ENCODE measurements at places on chromosomes 7 and 10.

GRCh38 chr7:98240961-98241673 lies 10.9 kb downstream of the TECPR1 start:
- no peak for DNase-seq

DNA sequence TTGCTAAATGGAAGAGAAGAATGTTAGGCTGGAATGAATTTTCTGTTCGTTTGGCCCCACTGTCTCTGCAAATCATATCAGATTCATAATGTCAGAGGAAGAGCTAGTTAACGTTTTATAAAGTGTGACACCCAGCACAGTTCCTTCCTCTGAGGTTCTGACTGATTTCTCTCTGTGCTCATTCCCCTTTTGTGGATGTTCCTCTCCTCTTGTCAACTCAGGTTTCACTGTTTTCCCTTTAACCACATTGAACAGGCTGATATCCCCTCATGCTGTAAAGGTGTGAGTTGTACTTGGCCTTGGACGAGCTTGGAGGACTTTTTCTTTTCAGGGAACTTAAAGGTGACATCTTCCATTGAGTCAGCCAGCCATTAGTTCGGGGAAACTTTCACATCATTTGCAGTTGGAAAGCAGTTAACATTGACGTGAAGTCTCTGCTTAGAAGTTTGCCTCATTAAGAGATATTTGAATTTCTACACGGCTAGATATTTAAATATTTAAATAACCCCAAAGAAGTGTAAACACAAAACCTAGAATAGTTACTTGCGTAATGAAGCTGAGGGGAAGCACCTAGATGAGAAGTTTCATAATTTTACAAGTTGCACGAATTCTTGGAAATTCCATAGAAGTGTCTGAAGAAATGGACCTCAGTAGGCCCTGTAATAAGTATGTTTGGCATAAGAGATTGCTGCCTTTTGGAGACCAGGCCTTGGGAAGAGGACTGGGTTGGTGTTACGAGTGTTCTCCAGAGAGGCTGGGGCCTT lies 101.5 kb upstream of the EGR2 start:
- no peak for DNase-seq

- DNase-seq: no peak
These were observed 61.6 kb downstream of the LHPP start for GRCh38 chr10:124522933-124523871.

GRCh38 chr10:113872139-113873030 lies 17.9 kb downstream of the NHLRC2 start:
- no peak for DNase-seq

DNA sequence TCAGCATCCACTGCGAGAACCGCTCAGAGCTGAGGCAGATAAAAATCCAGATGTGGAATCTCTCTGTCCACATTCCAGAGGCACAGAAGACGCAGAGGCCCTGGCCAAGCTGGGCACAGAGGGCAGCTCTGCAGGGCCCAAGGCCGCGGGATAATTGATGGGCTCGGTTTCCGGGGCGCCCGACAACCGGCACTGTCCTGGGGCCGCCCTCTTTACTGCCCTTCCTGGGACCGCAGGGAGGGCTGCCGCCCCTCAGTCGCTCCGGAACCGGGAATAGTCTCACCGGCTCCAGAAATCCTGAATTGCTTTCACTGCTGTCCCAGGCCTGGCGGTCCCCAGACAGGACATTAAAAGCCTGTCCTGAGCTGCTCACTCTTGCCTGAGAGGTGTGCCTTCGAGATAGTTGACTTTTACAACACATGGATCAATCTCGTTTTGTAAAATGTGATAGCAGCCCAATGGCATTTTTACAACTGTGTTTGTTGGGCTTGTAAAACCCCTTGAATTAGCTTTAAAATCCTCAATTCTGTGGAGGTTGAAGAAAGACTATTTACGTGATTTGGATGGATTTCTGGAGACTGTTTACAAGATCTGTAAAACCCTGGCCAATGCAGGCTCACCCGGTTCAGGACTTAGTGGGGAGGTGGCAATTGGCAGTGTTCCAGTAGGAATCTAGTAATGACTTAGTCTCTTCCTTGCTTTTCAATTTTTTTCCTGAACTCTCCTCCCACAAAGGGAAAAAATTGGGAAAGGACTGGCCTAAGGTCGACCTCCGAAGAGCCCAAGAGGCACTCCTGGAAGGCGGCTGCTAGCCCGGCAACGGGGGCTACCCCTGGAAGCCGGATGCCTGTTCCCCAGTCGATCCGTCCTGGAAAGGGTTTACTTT lies 1.4 kb upstream of the HOXA6 start:
- DNase-seq: no peak

- no peak for DNase-seq
These were observed 331.5 kb upstream of the AKR1E2 start for GRCh38 chr10:4494551-4494950.

DNA sequence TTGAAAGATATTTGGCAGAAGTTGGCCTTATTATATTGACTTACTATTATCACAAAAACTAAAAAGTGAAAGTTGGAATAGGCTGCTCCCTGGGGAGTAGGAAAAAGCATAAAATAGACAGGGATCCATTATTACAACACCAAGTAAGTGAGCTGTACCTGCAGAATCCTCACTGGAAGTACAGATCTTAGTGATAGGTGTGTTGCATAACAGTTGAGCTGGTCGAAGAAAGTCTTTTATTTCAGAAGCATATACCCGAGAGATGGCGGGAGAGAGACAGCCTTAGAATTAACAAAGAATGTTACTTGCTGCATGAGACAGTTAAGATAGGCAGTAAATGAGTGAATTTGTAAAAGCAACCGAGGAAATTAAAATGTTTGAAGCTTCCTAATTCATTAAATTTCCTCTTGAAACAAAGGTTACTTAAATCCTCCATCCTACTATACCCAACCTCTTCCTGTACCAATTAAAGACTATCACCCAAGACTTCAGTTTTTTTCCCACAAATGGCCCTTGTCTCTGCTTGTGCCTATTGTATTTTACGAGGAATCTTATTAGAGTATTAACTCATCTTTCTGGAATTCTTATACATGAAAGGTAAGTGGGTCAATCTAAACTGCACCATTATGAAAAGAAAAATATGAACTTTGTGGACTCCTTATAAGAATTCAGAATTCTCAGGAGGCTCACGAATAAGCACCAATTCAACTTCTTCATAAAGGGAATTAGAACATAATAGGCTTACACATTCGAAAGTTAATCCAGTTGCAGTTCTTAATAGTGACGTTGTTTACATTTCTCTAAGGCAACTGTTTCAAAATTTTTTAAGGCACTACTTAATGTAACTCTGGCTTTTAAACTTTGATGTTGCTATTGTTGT lies 56.2 kb downstream of the CREM start:
- no peak for DNase-seq

GRCh38 chr10:69503896-69504265 lies 52.6 kb downstream of the TSPAN15 start:
- no peak for DNase-seq

DNA sequence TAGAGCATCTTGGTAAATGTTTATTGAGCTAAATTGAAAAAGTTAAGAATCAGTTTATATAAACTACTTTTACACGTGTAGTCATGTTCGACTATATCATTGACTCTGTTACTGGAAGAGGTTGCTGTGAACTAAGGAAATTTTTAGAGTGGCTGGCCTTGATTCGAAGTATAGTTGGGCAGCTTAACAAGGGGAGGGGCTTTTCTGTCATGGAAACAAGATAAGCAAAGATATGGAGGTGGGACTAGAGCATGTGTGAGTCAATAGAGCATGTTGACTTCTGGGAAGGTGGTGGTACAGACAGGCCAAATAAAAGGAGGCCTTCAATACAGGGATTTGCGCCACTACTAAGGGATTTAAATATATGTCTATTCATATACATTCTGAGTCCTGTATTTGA lies 7.6 kb downstream of the ATP5F1C start:
- DNase-seq: no peak

DNA sequence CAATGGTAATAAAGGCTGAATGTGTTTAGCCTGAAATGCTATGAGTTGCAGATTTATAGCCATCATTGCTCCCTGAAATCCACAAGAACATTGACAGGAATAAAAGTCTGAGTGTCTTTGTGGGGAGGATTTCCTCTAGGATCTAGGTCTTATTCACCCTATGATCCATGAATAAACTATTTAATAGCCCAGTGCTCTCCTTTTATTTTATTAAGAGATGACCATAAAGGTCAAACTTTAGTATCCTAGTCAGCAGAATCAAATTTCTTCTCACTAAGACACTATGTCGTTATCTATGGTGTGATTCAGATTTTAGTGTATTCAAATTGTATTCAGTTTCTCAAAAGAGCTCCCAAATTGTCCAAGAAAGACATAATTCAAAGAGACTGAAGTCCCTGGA lies 67.8 kb upstream of the AKR1E2 start:
- no peak for DNase-seq

DNA sequence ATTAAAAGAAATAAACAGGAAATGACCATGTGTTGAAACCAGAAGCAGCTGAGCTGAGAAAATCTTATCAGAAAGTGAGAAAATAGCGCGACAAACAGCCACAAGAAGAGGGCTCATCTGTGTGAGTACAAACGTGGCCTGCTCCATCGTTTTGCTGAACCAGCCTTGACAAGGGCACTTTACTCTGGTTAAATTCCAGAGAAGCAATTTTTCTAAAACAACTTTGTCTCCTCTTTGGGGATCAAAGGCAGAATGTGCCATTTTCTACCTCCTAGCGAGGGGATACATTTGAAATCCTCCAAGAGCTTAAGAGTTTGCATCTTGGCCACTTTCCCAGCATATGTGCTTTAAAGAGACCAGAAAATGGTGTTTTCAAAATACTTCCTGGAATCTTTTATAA lies 51.3 kb upstream of the VIPR2 start:
- DNase-seq: no peak

DNA sequence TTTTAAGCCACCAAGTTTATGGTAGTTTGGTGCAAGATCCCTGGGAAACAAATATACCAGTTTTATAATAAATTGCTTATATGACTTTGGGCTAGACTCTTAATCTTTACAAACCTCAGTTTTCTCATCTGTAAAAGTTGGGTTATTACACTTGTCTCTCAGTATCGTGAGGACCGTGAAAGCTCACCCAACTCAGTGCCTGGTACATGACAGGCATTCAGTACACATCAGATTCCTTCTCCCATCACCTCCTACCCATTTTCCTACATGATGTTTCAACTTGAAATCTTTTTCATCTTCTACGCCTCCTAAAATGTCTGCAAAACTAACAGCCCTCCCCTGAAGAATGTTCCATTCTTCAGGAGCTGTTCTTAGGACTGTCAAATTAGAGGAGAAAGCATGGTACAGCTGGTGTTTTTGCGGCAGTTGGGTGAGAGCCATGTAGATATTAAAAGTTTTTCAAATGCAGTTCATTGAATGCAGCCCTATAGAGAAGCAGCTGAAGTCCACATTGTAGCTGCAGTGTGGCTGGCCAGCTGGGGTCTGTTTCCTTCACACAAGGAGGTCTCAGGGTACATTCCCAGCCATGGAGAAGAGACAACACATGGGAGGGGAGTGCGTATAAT lies 812.8 kb downstream of the LRMDA start:
- DNase-seq: no peak

- DNase-seq: no peak
These were observed 203.0 kb downstream of the TNS3 start for GRCh38 chr7:47378728-47379395.

GRCh38 chr10:125079091-125079600 lies 81.2 kb downstream of the CTBP2 start:
- no peak for DNase-seq

DNA sequence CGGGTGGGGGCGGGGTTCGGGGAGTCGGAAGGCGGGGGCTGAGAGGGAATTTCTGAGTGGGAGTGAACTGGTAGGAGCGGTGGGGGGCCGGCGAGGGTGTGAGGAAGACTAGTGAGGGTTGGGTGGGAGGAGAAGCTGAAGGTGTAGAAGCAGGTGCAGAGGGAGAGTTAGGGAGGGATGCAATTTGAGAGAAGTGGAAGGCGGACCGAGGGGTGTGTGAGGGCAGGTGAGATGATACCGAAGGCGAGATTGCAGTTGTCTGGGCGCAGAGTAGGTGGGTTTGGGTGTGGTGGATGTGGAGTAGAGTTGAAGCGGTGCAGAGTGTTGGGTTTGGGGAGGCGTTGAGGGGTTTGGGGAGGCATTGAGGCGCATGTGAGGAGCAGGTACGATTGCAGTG lies 643 bp downstream of the KAT6B start:
- DNase-seq: no peak

Measured in stimulated activated CD4-positive, alpha-beta T cell treated with anti-CD3 and anti-CD28 coated beads, TNF-alpha, amount 100 ng/mL, for 24 hours (primary cell).